EH (cell line): ENCODE measurements at places on chromosomes 12 and 14.

DNA sequence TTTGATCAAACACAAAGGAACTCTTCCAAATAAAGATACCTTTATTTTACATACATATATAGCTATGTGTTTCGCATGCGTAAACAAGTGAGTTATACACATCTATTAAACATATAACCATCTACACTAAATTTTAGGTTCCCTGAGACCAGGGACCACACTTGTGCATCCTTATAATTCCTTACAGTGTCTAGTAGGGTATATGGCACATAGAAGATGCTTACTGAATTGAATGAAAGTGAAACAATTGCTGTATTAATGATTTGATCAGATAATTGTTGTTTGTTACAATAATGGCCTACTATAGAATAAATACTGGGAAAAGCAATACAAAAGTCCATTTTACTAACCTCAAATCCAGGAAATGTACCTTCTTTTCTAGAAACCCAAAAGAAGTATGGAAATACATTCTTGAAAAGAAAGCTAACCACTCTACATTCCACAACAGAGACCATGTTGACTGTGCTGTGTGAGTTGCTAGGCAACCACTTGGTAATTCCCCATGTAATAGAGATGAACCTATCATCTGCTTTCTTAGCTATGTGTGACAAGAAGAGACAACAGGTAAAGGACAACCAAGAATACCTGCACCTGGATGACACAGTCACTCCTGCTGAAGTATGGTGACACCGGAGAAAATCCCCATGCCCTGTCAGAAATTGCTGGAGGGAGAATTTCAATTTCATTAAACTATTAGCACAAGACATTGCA is 11.9 kb upstream of the CIPC start:
- peak; percentile 62 for DNase-seq

- no peak for DNase-seq
Measured at GRCh38 chr12:122909442-122910288, 13.7 kb upstream of the VPS37B start.

DNA sequence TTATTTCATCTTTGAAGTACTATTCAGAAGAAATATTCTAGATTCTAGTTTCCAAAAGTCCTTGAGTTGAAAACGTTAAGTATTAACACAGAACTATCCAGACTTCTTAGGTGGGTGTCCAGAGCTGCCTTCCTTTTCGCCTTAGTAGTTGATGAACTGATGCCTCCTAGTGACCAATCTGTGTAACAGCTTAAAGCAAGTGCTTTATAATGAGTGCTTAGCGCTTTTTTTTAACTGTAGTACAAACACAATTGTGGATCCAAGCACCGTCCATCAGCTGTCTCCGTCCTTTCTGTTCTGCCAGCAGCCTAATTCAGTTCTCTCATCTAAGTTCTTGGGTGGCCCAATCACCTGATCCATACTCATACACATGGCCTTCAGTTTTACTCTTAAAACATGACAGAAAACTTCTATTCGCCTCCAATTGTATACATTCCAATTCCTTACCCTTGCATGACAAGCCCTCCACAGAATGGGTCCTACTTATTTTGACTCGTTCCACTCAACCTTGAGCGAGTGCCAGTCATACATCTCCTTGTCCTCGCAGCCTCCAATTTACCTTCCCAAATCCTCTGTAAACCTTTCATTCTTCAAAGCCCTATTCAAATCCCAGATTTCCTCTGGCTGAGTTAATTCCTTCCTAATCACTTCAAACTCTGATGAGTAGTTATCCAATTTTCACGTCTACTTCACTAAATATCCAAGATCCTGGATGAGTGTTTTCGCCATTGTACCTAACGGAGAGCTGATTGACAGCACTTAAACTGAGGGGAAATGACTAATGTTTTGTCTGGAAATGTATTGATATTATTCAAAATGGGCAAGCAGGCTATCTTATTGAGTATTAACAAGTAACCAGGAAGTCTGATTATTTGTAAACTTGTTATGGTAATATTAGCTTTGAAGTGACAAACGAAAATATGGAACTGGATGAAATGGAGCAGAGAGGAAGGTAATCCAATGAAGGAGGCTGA is 5.8 kb upstream of the PHLDA1 start:
- peak; percentile 84 for DNase-seq

GRCh38 chr14:74886001-74886400 is 4.3 kb downstream of the DLST start:
- DNase-seq = peak; percentile 97

DNA sequence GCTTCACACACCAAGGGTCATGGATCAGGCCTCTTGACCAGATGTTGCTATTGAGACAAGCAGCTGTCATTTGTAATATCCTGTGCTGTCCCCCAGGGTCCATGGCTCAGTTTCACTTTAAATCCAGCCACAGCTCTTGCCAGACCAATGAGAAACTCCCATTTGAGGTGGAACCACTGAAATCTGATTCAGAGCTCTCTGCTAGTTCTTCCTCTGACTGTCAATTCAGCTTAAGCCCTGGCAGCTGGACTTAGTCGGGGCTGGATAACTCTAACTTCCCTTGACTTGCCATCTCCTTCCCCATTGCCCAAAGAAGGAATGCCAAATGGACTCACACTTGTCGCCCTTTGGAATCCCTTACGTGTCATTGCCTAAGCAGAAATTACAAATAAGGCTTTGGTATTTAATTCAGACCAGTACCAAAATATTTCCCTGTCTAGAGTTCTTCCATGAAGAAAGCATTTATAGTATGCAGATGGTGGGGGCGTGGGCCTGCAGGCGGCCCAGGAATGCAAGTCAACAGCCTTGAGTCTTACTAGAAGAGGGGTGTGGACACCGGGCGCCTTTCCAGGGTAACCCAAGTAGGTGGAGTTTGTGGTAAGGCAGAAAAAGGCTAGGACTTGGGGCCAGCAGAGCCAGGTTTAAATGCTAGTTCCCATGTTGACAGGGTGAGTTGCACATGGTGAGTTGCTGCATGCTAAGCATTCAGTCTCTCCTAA is 96.9 kb upstream of the TMPO start:
- DNase-seq = peak; percentile 99

DNA sequence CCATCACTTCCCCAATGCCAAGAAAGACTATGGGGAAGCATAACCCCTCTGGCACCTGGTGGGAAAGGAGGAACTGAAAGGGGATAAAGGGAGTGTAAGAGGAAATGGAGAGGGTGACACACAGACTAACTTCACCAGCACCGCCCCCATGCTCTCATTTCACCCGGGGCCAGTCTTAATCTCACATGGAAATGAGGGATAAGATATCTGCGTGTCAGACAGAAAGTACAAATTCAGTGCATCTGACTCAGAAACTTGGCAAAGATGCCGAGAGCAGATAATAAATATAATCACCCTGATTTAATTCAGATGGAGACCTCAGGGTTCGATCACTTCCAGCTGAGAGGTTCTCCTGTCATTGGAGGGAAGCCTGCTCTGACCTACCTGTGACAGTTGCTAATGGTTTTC is 191.6 kb downstream of the DUSP6 start:
- peak; percentile 91 for DNase-seq

DNA sequence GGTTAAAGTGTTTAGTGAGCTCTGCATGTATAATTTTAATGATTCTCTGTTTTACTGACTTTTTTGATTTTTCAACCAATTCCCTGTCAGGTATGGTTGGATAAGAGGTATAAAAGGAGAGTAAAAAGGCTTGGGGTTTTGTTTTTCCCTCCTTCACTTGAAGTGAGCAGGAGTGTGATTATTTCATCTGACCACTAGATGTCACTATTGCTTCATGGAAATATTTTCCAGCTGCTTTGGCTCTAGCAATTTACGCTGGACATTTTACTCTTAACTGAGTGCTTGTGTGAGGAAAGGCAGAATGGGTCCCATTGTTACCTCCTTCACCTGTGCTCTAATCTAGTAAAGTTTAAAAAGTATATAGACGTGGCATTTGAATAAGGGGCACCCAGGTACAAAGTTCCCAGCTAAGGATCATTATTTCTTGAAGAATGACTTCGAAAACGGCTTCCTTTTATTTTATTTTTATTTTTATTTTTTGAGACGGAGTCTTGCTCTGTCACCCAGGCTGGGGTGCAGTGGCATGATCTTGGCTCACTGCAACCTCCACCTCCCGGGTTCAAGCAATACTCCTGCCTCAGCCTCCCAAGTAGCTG is 66.5 kb downstream of the TBC1D30 start:
- peak; percentile 70 for DNase-seq

GRCh38 chr12:90020014-90020413 is 311.4 kb upstream of the ATP2B1 start:
- DNase-seq = peak; percentile 40

GRCh38 chr14:99441918-99442317 is 38.7 kb downstream of the SETD3 start:
- DNase-seq = no peak

DNA sequence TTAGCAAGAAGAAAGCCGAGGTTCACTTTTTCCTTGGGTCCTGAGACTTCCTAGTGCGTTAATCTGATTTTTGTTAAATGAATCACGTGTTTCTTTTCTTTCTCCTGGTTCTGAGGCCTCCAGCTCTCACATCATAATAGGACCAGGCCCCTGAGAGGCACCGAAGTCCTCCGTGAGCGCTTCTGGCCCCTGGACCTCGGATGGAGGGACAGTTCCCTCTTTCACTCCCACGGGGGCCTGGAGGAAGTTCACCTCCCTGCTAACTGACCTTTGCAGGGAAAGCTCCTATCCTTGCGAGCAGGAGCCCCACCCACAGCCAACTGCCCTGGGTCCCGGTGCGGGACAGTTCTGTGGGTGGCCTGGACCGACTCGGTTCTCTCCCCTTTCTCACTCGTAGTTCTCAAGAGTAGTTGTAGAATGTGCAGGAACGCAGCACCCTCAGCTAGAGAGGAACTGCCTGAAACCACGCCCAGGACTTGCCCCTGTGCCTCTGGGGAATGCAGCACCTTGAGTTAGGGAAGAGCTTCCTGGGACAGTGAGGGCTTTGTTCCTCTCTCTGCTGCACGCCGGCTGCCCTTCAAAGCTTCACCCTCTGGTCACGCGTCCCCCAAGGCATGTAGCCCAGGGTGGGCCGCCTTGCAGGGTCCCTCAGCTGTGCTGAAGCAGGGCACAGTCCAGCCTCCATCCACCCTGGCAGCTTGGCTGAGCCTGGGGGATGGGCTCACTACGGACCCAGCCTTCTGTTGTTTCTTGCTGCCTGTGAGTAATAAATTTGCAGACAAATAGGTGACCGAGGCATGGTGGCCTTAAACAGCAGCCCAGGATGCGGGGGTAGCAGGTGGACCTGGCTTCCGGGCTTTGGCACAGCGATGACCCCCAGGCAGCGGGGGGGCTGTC is 264.6 kb downstream of the ADGRD1 start:
- DNase-seq = no peak

DNA sequence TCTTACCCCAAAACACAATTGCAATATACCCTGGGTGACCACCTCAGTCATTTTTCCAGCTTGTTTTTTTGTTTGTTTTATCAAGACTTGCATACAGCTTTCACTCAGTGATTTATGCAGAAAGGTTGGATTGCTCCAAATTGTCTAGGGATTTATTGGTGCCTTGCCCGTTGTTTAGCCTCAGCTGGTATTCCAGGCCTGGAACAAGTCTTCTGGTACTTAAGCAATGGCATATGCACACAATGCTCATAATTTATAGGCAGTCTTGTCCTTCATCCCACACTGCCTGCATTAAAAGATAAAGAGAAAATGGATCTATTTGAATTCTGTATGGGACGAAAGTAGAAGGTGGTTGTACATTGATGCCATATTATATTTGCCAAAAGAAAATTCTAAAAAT is 392.5 kb downstream of the ADAMTS20 start:
- DNase-seq = no peak
